Small intestine (tissue), 16 donors: ENCODE measurements at places on chromosomes 16 and 17. TPM values are rescaled to one million over a fixed set of nuclear protein-coding genes. Genes with fewer than 3 reads are reported as not detected.

The GCGR gene
- 2.2 TPM for polyA plus RNA-seq

GRCh38 chr16:83253521-83253920, 554.3 kb upstream of the HSBP1 start:
- no peaks in the 10 kb centered on the region for H3K4me1 ChIP-seq
- H3K4me3 ChIP-seq = no peak overlapping the region
- no peak overlapping the region for H3K27ac ChIP-seq
- H3K36me3 ChIP-seq = no peaks in the 10 kb centered on the region
- DNase-seq = no peak

DNA sequence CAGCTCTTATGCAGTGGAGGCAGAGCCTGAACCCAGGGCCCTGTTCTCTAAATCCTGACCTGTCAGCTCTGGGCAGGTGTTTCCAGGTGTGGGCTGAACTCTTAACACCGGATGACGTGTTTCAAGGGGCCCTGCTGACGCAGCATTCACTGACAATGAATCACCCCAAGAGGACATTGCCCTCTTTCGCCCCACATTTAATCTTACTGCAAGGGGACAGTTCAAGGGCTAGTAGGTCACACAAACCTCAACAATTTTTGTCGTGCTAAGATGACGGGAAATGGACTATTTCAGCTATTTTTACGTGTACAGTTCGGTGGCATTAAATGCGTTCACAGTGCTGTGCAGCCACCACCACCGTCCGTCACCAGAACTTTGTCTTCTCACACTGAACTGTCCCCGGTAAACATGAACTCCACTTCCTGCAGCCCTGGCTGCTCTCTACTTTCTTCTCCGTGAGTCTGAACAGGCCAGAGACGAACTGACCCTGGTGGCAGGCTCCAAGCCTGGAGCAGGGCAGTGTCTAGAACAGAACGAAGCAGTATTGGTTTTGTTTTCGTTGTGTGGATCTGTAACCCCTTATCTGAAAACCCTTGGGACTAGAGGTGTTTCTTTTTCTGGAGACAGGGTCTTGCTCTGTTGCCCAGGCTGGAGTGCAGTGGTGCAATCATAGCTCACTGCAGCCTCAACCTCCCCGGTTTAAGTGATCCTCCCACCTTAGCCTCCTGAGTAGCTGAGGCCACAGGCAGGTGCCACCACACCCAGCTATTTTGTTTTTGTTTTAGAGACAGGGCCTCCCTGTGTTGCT, 88.4 kb upstream of the CIBAR2 start:
- no peak overlapping the region for H3K4me3 ChIP-seq
- H3K27me3 ChIP-seq = no peaks in the 10 kb centered on the region
- H3K4me1 ChIP-seq = peaks cover 3% of the 10 kb centered on the region
- peak overlapping the region; percentile 71 for H3K27ac ChIP-seq
- no peaks in the 10 kb centered on the region for H3K36me3 ChIP-seq
- peak; percentile 95 for DNase-seq

DNA sequence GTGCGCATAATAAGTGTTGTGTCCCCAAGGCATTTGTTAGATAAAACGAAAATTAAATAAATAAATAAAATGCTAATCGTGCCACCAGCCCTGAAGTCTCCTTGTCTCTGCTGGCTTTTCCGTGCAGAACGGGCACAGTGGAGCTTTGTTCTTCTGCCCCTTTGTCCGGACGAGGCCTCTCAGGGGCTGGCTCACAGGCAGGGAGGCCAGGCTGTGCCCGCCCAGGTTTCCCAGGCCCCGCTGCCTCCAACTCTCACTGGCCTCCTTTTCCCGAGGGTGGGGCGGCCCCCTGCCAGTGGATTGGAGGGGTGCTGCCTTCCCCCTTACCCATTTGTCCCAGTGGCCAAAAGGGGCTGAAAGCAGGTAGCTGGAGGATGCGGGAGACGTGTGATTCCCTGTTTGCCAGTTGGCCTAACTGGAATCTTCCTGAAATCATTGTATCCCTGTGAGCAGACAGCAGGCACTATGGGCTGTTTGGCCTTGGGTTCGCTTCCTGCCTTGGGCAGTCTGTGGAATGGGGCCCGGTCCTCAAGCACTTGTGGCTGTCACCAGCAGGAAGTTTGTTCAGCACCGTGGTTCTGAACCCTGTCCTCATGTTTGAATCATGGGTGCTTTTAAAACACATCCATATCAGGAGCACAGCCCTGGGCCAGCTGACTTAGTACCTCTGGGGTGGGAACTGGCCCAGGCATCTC, 64.4 kb downstream of the KSR1 start:
- H3K4me1 ChIP-seq = peaks cover 38% of the 10 kb centered on the region
- no peaks in the 10 kb centered on the region for H3K27me3 ChIP-seq
- no peak overlapping the region for H3K4me3 ChIP-seq

DNA sequence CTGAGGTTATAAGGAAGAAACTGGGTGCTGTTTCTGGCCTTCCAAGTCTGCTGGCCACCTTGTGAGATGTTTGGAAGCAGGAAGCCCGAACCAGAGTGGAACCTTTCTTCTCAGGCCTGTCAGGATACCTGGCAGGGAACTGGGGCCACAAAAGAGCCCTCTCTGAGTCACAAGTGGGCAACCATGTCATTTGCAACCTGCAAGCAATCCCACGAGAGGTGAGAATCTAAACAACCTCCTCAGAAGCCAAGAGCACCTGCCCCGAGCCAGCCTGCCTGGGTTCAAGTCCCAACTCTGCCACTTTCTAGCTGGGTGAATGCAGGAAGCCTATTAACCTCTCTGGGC, 3.3 kb downstream of the COTL1 start:
- no peak overlapping the region for H3K27ac ChIP-seq
- H3K27me3 ChIP-seq = no peaks in the 10 kb centered on the region
- H3K4me1 ChIP-seq = no peaks in the 10 kb centered on the region
- no peak overlapping the region for H3K4me3 ChIP-seq
- no peak for DNase-seq
- H3K36me3 ChIP-seq = no peaks in the 10 kb centered on the region

DNA sequence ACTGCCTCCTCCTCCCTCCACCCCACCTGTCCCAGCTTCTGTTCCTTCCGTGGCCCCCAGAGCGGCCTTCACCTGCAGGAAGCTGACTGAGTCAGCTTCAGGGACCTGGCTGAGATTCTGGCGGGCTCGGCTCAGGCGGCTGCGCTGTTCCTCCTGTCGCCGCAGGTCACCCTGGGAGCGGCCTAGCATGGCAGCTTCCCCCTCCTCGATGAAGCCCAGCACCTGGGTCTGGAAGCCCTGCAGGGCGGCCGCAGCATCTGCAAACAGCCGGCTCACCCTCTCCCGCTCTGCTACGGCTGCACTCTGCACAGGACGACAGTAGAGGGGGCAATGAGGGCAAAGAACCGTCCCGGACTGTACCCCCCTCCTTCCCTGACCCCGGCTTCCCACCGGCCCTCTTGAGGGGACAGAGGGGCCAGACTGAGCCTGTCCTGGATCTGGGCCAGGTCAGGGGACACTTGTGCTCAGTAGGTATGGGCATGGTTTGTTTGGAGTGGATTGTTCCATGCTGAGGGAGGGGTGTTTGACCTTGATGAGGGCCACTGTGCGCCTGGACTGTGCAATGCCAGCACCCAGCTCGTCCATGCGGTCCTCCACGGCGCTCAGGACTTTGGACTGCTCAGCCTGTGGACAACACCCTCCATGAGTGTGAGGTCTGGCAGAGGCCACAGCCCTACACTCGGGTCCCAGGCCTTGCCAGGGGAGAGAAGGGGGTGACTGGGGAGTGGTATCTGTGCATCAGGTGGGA, 2.0 kb downstream of the TRIM47 start:
- H3K27me3 ChIP-seq = no peaks in the 10 kb centered on the region
- peak; percentile 77 for DNase-seq
- peak overlapping the region; percentile 94 for H3K27ac ChIP-seq
- peak overlapping the region; percentile 65 for H3K4me3 ChIP-seq
- peaks cover 6% of the 10 kb centered on the region for H3K4me1 ChIP-seq

DNA sequence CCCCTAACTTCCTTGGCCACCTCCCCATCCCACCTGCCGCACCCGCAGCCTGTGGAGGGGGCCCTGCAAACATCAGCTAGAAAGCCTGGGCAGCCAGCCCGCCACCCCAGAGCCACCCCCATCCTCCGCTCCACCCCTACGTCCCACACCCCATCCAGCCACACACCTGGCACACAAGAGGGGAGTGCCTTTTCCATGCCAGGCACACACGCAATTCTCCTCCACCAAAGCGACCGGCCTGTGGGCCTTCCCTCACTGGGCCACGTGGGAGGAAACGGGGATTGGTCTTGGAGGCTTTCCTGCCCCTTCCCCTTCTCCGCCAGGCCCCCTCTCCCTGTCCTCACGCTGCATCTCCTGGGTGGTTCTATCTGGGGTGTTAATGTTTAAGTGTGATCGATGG, 48.7 kb upstream of the TNRC6C start:
- H3K4me1 ChIP-seq = no peaks in the 10 kb centered on the region
- no peak overlapping the region for H3K27ac ChIP-seq
- no peak for DNase-seq
- no peaks in the 10 kb centered on the region for H3K36me3 ChIP-seq

- peaks cover 8% of the 10 kb centered on the region for H3K36me3 ChIP-seq
- peaks cover 31% of the 10 kb centered on the region for H3K4me1 ChIP-seq
- H3K27ac ChIP-seq = no peak overlapping the region
- H3K4me3 ChIP-seq = no peak overlapping the region
These were observed 8.2 kb upstream of the CSNK1D start for GRCh38 chr17:82281502-82282238.

The RHBDL1 gene
- 5.8 TPM for polyA plus RNA-seq

The ALOXE3 gene
- polyA plus RNA-seq = 1.6 TPM

GRCh38 chr17:51428668-51429495, 168.5 kb downstream of the UTP18 start:
- H3K27me3 ChIP-seq = no peaks in the 10 kb centered on the region
- H3K36me3 ChIP-seq = no peaks in the 10 kb centered on the region
- no peak overlapping the region for H3K4me3 ChIP-seq
- no peak for DNase-seq
- no peaks in the 10 kb centered on the region for H3K4me1 ChIP-seq
- no peak overlapping the region for H3K27ac ChIP-seq

The KCNJ2 gene
- polyA plus RNA-seq = 0.45 TPM

- no peak overlapping the region for H3K4me3 ChIP-seq
- no peak for DNase-seq
- H3K27ac ChIP-seq = no peak overlapping the region
- H3K27me3 ChIP-seq = no peaks in the 10 kb centered on the region
- no peaks in the 10 kb centered on the region for H3K4me1 ChIP-seq
- H3K36me3 ChIP-seq = peaks cover 60% of the 10 kb centered on the region
These were observed 62.9 kb downstream of the RAI1 start for GRCh38 chr17:17744116-17744515.

The ZNF624 gene
- 0.54 TPM for polyA plus RNA-seq

DNA sequence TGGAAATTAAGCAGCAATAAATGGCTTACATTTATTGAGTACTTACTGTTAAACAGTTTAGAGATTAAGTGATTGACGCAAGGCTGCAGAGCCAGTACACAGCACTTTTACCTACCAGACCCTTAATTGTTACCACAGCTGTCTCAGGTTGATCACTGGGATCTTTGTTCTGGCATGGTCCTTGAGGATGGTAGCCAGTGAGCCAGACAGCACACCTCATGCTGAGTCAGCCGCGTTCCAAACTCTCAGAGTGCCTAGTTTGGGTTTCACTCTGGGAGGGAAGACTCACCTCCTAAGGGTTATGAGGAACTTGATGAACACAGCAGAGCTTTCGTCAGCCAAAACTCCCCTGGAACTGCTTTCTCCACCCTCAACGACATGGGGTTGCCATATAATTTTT, 20.4 kb downstream of the CDH3 start:
- no peak overlapping the region for H3K4me3 ChIP-seq
- H3K27ac ChIP-seq = no peak overlapping the region
- DNase-seq = no peak
